ENCODE measurements at places on chromosomes 1 and 21. TPM values are rescaled to one million over a fixed set of nuclear protein-coding genes. Genes with fewer than 3 reads are reported as not detected.

DNA sequence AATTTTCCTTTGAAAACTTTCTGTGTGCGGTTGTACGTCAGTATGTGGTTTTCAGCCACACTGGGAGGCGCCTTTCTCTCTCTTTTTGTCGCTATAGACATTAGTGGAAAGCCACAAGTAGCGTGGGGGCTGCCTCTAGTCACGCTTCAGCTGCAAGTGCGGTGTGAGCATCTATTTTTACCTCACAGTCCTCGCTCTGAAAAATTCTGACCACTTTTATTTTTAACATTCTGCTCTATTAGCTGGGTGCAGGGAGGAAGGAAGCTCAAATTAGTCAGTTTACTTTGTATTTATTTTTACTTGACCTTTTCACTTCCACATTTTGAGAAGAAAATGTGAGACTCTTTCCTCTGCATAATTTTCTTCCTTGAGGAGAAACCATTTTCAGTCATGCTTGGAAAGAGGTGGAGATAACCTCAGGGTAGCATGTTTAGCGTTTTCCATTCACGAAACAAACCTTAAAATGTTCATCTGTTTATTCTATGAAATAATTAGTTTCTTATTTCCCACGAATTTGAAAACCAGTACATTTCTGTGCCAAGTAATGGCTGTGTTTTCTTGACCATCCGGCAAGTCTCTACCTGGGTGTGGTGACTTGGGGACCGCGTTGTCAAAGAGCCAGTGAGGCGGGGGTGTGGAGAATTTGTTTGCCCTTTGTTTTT lies 35.6 kb downstream of the ADARB1 start:
- no peak for DNase-seq

- no peak for DNase-seq
Measured at GRCh38 chr1:67921725-67922489, 88.6 kb upstream of the GNG12 start.

DNA sequence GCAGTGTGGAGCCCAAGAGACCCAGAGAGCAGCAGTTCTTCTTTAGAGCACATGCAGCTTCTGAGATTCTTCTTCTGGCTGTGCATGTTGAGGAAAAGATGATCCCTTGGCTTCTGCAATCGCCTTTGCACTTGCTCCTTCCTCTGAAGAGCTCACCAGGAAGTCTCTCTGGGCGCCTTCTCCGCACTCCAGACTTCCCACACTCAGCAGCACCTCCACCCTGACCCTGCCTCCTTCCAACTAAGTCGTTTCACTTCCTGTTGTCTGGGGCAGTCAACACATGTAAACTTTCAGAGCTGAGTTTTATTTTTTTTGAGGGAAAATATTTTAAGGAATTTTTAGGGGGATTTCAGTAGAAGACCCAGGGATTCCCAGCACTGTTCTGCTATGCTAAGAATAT lies 73.4 kb upstream of the F3 start:
- no peak for DNase-seq

CCDC17 gene
- polyA plus RNA-seq = 4.4 TPM

ELAPOR1 gene
- 82.3 TPM for polyA plus RNA-seq

- no peak for DNase-seq
Measured at GRCh38 chr1:183186841-183187240, 777 bp downstream of the LAMC2 start.
